Esophagus muscularis mucosa (tissue), 4 donors: ENCODE measurements at places on chromosomes 2 and 18.

DNA sequence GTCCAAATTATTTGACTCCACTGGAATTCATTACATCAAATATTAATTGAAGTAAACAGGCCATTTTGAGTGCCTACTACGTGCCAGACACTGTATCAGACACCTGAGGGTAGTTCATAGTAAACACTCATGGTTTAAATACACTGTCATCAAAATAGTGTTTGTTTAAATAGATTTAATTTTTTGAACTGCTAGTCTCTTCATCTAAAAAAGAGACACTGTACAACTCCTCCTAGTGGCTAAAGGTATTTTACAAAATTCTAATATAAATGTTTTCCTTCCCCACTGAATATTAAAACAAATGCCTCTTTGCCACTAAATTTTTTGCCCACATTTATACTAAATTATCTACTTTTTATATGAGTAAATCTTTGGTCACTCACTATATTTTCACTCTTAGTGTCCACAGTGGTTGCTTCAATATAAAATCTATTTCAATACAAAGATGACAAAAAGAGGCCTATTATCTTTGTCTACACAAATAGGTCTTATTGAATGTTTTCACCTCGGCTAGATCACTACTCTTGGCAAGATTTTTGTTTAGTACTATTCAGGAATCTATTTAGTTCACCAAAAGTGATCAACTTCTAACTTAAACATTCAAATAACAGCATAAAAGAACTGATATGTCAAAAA is 122.1 kb downstream of the TMEM247 start:
- no peak for DNase-seq

- no peak for DNase-seq
Measured at GRCh38 chr2:33620-34019, 12.7 kb downstream of the FAM110C start.

DNA sequence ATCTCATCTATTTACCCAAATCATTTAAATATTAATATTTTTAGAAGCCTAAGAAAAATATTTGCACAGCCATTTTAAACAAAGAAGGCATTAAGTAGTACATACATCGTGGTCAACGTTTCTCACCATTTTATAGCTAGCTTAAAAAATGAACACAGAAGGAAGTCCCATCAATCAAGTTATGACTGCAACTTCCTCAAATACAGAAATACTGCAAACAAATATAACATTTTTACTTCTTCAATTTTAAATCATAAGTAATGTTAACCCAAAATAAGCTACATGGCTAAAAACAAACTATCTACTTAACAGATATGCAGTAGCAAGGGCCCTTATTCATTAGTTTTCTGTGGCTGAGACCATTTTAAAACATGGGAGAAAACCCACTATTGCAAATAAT is 30.6 kb downstream of the ITSN2 start:
- DNase-seq: no peak

DNA sequence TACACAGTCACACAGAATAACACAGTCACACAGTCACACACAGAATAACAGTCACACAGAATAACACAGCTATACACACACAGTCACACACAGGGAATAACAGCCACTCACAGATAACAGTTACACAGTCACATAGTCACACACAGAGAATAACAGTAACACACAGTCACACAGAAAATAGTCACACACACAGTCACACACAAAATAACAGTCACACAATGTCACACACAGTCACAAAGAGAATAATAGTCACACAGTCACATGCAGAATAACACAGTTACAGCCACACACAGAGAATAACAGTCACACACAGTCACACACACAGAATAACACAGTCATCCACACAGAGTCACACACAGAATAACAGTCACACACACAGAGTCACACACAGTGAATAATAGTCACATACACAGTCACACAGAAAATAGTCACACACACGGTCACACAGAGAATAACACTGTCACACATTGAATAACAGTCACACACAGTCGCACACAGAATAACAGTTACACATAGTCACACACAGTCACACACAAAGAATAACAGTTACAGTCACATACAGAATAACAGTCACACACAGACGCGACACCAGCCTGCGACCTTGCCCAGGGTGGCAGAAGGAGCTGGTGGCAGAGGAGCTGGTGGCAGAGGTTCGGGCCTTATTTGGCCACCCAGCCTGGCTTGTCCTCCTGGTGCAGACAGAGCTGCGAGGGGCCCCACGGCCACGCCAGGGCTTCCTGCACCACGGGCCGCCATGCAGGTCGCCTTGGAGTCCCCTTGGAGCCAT is 51.3 kb downstream of the RAMP1 start:
- DNase-seq: no peak

GRCh38 chr2:42930025-42930581 is 137.7 kb upstream of the HAAO start:
- no peak for DNase-seq

- no peak for DNase-seq
Measured at GRCh38 chr2:209471037-209471436, 47.2 kb downstream of the MAP2 start.
